ENCODE measurements at places on chromosomes 4 and X.

DNA sequence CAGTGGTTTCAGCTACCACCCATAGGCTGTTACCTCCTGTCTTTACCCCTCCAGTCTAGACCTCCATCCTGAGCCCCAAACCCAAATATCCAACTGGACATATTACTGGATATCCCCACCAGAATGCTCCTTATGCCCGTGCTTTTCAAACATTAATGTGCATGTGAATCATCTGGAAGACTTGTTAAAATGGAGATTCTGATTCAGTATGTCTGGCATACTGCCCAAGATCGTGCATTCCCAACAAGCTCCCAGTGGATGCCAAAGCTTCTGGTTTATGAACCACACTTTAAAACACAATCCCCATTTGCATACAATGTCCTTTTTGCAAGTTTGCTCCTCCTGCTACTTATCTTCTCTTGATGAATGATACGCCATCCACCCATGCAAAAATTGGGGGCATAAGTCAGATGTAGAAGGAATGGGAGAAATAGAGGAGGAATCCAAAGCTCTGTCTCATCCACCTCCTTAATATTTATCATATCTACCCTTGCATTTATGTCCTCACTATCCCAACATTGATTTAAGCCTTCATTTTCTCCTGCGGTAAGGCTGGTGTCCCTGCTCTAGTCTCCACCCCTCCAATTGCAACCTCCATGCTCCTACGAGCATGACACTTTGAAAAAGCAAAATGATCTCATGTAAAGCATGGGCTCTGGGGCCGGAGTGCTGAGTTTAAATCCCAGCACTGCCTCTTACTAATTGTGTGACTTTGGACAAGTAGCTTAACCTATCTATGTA is 7.4 kb upstream of the PGRMC1 start:
- no peak for DNase-seq

- DNase-seq: no peak
Measured at GRCh38 chr4:186733778-186734177, 10.1 kb upstream of the FAT1 start.

DNA sequence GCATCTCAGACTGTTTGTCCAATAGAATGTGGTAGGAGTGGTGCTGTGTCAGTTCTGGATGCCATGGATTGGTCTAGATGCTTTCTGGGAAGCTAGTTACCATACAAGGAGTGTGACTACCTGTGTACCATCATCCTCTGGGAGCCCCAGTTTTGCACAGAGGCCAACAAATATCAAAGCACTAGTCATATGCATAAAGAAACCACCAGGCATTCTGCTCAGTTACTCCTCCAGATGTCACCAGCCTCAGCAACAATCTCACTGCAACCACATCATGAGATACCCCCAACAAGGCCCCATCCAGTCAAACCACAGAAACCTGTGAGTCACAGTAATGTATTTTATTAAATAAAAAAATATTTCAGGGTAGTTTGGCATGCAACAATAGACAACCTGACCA is 435.8 kb upstream of the CPEB2 start:
- DNase-seq: no peak

DNA sequence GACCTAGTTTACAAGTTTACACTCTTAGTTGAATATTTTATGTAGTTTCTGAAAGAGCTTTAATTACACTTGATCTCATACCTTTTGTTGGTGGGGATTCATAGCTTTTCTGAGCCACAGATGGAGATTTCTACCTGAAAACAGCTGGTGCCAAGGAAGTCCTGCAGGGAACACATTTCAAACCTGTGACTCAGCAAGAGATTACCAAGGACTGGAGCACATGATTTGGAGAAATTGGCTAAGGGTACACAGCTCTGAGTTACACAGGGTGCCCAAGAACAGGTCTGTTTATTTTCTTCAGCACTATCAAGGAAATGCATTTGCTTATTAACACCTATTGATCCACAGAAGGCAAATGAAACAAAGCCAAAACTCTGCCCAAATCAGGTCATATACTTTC is 691.5 kb downstream of the KCTD8 start:
- DNase-seq: no peak

DNA sequence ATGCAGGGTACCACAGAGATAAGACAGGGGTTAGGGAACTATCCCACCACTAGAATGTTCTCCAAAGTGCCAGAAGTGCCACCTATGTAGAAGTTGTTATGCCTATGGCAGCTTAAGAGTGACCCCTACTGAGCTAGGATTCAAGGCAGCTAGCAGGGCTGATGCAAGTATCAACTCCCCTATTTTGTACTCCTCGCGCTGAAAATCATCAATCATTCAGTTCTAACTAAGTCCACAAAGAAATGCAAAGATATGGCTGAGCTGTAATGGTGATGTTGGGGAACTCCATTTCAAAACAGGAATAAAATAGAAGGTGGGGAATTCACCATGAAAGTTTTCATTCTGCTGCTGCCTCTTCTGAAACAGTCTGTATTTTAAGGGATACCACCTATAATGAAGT is 13.8 kb downstream of the ACSL4 start:
- no peak for DNase-seq

DNA sequence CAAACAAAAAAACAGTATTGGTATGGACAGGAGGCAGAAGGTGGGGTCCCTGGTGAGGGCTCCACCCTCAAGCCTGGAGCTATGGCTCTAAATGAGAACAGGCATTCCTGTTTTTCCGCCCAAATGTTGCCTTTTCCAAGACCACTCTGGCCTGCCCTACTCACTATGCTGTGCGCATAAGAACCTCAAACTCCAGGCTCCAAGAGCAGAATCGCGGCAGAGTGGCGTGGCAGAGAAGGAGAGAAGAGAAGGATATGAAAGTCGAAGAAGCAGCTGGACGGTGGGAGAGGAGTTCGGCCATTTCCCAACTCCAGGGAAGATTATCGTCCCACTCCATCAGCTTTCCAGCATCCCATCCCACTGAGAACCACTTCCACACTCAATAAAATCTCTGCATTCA is 207.8 kb downstream of the FAT4 start:
- DNase-seq: no peak

DNA sequence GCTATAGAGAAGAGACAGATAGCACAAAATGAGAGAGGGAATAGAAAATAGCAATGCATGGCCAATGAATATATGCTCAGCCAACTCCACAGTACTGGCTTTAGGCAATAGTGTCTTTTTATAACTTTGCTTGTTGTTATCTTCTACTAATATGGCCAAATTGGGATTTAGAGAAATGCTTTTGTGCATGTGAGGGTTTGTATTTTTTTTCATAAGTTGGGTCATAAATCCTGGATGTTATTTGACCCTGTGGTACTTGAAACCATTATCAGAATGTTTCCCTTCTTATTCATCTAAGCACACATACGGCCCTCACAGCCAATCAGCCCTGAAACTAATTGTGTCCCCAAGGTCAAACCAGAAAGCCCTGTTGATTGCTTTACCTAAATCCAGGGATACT is 35.2 kb upstream of the LPAR4 start:
- no peak for DNase-seq
